Stimulated activated CD4-positive, alpha-beta T cell treated with anti-CD3 and anti-CD28 coated beads, Interleukin-15, amount 100 ng/mL, for 48 hours (primary cell): ENCODE measurements at places on chromosomes 6 and 20.

GRCh38 chr6:8130399-8130798 lies 28.1 kb upstream of the EEF1E1 start:
- no peak for DNase-seq

DNA sequence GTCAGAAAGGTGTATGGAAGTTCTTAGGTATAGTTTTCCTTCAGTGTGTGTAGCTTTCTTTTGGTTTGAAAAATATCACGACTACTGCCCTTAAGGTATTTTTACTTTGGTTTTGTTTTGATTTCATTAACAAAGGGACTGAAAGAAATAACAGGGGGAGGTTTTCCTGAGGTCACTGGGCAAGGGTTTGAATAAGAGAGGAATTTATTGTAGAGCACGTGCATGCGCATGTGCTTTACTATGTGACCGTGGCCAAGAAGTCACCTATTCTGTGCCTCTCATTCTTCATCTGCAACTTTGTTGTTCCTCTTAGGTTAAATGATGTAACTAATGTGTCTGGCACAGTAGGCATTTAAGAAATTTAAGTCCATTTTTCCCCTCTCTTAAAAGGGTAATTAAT lies 4.1 kb upstream of the MAN1A1 start:
- no peak for DNase-seq

DNA sequence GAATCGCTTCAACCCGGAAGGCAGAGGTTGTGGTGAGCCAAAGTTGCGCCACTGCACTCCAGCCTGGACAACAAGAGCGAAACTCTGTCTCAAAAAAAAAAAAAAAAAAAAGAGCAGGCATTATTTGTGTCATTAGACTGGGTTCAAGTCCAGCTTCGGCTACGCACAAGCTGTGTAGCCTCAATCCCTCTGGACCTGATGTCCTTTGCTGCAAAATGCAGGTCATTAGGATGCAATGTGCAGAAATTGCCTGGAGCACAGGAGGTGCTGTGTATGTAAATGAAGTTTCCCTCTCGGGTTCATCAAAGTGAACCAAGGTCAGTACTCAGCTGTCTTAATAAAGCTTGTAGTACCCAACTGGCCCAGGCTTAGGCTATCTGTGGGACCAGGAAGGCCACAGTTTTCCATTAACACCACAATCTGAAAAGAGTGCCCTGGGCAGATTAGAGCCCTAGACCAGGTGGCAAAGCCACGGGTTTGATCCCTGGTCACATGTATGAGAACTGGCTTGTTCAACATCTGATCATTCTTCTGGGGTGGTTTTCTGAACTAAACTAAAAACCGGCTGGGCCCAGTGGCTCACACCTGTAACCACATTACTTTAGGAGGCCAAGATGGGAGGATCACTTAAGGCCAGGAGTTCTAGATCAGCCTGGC lies 155.3 kb downstream of the ZMYND8 start:
- no peak for DNase-seq

- DNase-seq, result no peak
Observed at GRCh38 chr6:89110284-89110683, 7.6 kb downstream of the SRSF12 start.

DNA sequence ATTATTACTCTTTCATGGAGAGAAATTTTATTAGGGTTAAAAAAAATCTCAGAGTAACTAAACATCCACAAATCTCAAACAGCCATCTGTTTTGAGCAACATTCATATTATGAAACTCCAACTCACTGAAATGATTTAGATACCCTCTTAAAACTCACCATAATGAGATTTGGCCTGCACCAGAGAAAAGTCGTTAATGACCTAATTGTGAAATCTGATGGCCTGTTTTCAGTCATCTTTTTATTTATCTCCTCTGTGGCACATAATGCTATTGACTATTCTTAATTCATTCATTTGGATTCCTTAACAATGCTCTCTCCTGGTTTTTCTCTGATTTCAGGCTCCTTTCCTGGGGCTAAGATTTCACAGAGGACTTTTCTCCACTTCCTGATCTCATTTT lies 192.7 kb downstream of the RNF144B start:
- no peak for DNase-seq

DNA sequence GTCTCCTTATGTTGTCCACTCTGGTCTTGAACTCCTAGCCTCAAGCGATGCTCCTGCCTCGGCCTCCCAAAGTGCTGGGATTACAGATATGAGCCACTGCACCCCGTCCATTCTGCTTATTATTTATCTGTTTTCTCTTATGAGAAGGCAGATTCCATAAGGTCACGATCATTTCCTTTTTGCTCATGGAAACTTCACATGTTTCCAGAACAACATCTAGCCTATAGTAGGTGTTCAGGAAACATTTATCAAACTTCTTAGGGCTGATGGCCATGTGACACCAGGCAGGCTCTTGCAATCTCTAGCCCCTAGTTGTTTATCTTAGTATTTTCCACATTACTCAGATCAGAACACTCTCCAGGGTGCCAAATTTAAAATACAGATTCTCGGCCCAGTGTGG lies 61.2 kb downstream of the ZFP64 start:
- no peak for DNase-seq

- no peak for DNase-seq
Observed at GRCh38 chr6:43264599-43265145, 21.4 kb downstream of the TTBK1 start.
